ENCODE measurements at places on chromosomes 2 and 18. TPM values are rescaled to one million over a fixed set of nuclear protein-coding genes. Genes with fewer than 3 reads are reported as not detected.

ST3GAL5 gene
- total RNA-seq = 32.7 TPM

TTN gene
- total RNA-seq = 286 TPM

CD28 gene
- 2.7 TPM for total RNA-seq

ARPC2 gene
- 138 TPM for total RNA-seq

PSMA8 gene
- not detected for total RNA-seq

ACTG2 gene
- total RNA-seq = 53.9 TPM

ALPI gene
- total RNA-seq = not detected

CBLN2 gene
- total RNA-seq = 20.8 TPM

INO80D gene
- 37.1 TPM for total RNA-seq

FBLN7 gene
- total RNA-seq = 17.3 TPM

SULT1C4 gene
- 39.4 TPM for total RNA-seq

ONECUT2 gene
- 10.5 TPM for total RNA-seq

GDF7 gene
- 1.9 TPM for total RNA-seq

PTPRN gene
- 22.0 TPM for total RNA-seq

EGR4 gene
- not detected for total RNA-seq

THSD7B gene
- total RNA-seq = 30.6 TPM

ERFE gene
- total RNA-seq = 1.4 TPM

CLK1 gene
- 392 TPM for total RNA-seq

TCF4 gene
- 441 TPM for total RNA-seq

FSHR gene
- total RNA-seq = not detected

ETAA1 gene
- 39.5 TPM for total RNA-seq

DSEL gene
- total RNA-seq = 32.9 TPM

PAIP2B gene
- 20.4 TPM for total RNA-seq

DNAJC5G gene
- total RNA-seq = not detected

SPR gene
- total RNA-seq = 4.5 TPM

CAPN10 gene
- 31.4 TPM for total RNA-seq

ABCG5 gene
- 0.27 TPM for total RNA-seq

DNAJC10 gene
- 80.4 TPM for total RNA-seq

DSC1 gene
- 1.8 TPM for total RNA-seq

LTBP1 gene
- 132 TPM for total RNA-seq

AMER3 gene
- total RNA-seq = 11.8 TPM

AQP4 gene
- total RNA-seq = 3.2 TPM

DNER gene
- total RNA-seq = 83.2 TPM

ZNF385B gene
- 30.8 TPM for total RNA-seq

BOD1L2 gene
- total RNA-seq = not detected

EPAS1 gene
- total RNA-seq = 71.7 TPM

TNFRSF11A gene
- total RNA-seq = 3.9 TPM

DTNA gene
- 46.2 TPM for total RNA-seq
